ENCODE measurements at places on chromosomes 4 and X.

GRCh38 chr4:45539142-45539814 is 584.6 kb downstream of the GABRG1 start:
- DNase-seq = no peak

DNA sequence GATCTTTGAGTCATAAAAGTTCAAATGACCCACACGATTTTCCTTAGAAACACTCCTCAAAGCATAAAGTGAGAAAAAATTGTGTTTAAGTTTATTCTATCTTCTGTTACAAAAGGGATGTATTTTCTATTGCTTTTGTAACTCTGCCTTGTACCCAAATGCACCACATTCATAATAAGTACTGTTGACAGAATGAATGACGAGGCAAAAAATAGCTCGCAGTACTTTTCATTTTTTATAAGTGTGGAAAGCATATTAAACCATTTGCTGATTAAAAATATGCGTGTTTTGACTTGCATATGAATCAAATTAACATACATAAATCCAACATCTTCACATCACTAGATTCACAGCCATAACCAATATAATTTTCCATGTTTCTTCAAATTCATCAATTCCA is 11.2 kb upstream of the TSPAN5 start:
- DNase-seq = no peak

- DNase-seq = no peak
Observed at GRCh38 chr4:176675810-176676209, 116.9 kb downstream of the VEGFC start.

DNA sequence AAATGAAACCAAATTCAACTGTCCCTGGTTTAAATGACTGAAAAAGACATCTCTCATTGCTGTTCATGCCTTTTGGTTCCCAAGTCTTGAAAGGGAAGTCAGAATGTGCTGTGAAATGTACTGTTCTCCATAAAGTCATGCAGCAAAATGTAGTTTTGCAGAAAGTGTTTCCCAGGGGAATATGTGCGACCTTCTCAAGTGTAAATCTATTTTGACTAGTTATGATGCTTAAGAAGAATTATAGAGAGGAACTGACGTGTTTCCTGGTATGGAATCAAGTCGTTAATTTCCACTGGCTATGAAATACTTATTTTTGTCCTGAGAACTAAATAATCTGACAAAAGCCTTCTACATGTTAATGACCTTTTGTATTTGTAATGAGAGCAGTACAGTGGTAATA is 223.1 kb downstream of the CLCN4 start:
- no peak for DNase-seq

DNA sequence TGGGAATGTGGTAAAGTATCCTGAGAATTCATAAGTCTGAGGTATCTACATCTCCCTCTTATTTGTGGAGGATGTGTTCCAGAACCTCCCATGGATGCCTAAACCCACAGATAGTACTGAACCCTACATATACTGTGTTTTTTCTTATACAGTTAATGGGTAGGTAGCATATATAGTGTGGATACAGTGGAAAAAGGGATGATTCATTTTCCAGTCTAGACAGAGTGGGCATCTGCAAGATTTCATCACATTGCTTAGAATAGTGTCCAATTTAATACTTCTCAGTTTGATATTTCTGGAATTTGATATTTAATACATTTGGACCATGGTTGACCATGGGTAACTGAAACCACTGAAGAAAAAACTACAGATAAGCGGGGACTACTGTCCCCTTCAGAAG is 155.0 kb upstream of the ANKRD50 start:
- DNase-seq = no peak
